A549 treated with CORT108297 at 1 μM for 4 hours (cell line): ENCODE measurements at places on chromosomes 4 and X. TPM values are rescaled to one million over a fixed set of nuclear protein-coding genes. Genes with fewer than 3 reads are reported as not detected.

The MAGEA4 gene
- total RNA-seq: not detected in 5 replicates

The PPA2 gene
- 73.3 to 92.0 TPM (median 76.7 TPM) in 5 replicates for total RNA-seq

The PCDH18 gene
- not detected in 5 replicates for total RNA-seq

The CCKAR gene
- not detected in 5 replicates for total RNA-seq

The MAGEC1 gene
- total RNA-seq: 0.02 to 0.03 TPM (median 0.03 TPM) in 3 of 5 replicates, not detected in the others

The UGT2B17 gene
- not detected in 5 replicates for total RNA-seq

The NAA11 gene
- total RNA-seq: not detected in 5 replicates

The SPANXD gene
- not detected in 5 replicates for total RNA-seq

The NEIL3 gene
- 11.2 to 14.4 TPM (median 13.0 TPM) in 5 replicates for total RNA-seq

The STOX2 gene
- total RNA-seq: 1.5 to 3.4 TPM (median 2.9 TPM) in 5 replicates

The RIPPLY1 gene
- not detected in 5 replicates for total RNA-seq

The C4orf54 gene
- total RNA-seq: not detected in 5 replicates

The CXCL8 gene
- total RNA-seq: 5.9 to 27.4 TPM (median 13.4 TPM) in 5 replicates
